Right lung (tissue), 10 donors: ENCODE measurements at places on chromosomes 2 and 18. TPM values are rescaled to one million over a fixed set of nuclear protein-coding genes. Genes with fewer than 3 reads are reported as not detected.

DNA sequence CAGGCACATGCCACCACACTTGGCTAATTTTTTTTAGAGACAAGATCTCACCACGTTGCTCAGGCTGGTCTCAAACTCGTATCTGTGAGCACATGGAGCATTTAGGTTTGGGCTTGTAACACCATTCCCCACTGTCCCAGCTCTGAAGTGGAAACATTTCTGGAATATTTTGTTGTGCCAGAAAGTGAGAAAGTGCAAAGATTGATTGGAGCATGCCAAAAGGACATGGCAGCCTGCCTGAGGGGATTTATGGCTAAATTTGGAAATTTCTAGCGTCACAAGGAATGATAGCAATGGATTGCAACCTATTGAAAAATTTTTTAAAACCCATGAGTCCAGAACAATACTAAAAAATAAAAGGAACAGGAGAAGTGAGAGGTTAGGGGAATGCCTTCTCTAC, 136.8 kb downstream of the ESCO1 start:
- no peak for DNase-seq

DNA sequence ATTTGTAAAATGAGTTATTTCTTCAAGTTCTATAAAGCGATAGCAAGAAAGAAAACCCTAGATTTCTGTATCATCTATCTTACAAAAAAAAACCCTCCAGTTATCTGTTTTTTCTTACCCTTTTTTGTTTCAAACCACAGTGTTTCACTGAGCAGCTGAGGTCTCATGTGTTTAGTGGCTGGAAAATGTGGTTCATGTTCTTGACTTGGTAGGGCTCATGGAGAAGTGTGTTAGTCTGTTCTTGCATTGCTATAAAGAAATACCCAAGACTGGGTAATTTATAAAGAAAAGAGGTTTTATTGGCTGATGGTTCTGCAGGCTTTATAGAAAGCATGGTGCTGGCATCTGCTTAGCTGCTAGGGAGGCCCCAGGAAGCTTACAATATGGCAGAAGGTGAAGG, 147.3 kb upstream of the NABP1 start:
- DNase-seq = no peak

- DNase-seq = no peak
Measured at GRCh38 chr18:58047556-58047882, 3.5 kb downstream of the NEDD4L start.

GRCh38 chr2:17815468-17816184, 634 bp upstream of the MSGN1 start:
- DNase-seq = no peak

DNA sequence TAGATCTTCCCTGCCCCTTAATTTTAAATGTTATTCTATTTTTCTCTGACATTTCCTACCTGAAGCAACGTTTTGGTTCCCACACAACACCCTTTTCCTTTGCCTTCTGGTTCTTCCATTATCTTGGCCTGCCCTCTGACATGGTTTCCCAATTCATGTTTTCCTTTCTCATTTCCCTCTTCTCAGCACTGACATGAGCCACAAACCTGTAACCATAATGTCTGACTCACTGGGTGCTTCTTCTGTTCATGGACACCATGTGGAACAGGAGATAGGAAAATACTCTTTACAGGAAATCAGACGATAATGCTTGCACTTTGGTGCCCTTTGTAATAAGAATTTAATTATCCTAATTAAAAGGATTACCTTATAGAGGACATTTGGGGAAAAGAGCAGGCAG, 142.0 kb downstream of the ZEB2 start:
- DNase-seq = no peak

GRCh38 chr2:239773228-239774141, 251.7 kb downstream of the NDUFA10 start:
- no peak for DNase-seq

GRCh38 chr18:12577848-12578247, 80.1 kb downstream of the SPIRE1 start:
- DNase-seq = no peak

DNA sequence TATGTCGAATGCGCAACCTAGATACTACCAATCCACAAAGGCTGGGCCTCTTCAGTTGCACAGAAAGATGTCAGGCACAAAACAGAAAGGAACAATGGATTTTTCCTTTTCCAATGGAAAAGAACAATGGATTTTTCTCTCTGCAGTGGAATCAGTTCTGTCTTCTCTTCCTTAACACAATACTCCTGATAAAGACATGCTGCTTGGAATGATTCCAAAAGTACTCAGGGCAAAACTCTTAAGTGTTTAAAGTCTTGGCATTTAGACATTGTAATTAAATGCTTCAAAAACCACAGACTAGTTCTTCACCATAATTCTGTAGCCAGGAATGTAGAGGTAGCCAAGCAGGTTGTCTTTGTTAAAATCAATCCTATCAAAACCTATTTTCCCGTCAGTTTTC, 46.7 kb upstream of the FLACC1 start:
- DNase-seq = no peak

DNA sequence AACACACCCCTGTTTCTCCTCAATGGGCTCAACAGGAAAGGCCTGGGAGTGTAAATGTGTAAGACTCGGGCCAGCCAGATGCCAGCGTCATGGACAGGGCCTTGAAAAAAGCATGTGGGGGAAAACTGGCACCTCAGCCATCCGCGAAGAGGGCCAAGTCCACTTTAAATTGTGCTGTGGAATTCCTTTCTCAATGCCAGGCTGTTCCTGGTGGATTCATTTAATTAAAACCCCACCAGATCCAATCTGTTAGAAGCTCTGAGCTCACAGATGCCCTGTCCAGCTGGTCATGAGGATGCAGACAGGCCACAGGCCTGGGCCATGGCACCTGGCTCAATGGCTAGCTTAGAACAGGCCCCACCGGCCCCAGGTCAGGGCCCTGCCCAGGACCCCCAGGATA, 24.8 kb downstream of the KCNK3 start:
- no peak for DNase-seq

DNA sequence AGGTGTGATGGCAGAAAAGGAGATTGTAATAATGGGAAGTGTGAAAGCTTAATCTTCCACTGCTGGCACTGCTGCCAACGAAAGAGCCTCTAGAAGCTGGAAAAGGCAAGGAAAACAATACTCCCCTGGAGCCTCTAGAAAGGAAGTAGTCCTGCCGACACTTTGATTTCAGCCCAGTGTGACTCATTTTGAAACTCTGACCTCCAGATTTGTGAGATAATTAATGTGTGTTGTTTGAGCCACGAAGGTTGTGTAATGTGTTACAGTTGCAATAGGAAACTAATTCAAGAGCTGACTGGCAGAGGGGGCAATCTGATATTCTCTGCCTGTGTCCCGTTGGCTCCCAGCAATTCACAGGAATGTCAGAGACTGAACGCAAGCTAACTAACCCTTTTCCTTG, 219.2 kb upstream of the UBE2E3 start:
- no peak for DNase-seq

DNA sequence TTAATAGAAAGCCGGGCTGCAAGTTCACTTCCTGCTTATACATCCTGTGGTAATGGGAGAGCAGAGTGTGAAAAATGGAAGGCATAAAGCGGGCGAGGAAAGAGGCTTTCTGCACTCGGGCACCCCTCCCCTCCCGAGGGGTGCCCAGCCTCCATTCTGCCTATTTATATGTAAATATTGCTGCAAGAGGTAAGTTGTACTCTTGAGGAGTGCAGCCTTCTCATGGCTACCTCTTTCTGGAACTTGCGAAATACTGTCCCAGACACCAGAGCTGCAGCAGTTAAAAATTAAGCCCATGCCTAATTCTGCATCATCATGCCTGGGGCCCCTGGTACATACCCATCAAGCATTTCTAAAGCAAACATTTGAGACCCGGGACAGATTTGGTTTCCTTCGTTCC, 156.0 kb downstream of the GBX2 start:
- no peak for DNase-seq

- no peak for DNase-seq
Measured at GRCh38 chr2:98886066-98886554, 49.9 kb downstream of the CRACDL start.

- no peak for DNase-seq
Measured at GRCh38 chr2:43008388-43008787, 216.0 kb upstream of the HAAO start.

- no peak for DNase-seq
Measured at GRCh38 chr2:124585277-124585676, 560.2 kb downstream of the CNTNAP5 start.

GRCh38 chr2:40037303-40037702, 258.2 kb upstream of the THUMPD2 start:
- DNase-seq = no peak

DNA sequence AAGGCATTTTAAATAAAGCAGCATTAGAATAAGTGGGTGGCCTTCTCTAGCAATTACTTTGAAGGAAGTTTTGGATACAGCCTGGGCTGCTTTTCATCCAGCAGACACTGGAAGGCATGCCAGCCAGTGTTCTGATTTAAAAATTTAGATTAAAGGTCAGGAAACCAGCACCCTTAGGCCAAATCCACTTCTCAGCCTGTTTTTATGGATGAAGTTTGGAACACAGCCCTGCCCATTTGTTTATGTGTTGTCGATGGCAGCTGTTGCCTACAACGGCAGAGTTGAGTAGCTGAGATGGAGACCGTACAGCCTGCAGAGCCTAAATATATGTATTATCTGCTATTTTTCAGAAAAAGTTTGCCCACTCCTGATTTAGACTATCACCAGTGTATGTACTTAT, 313.6 kb upstream of the ACVR2A start:
- peak; percentile 94 for DNase-seq

The TEKT4 gene
- polyA plus RNA-seq = 1.1 TPM

The MC4R gene
- 0.96 TPM for polyA plus RNA-seq

The CHST9 gene
- polyA plus RNA-seq = 2.9 TPM

The TTC32 gene
- polyA plus RNA-seq = 35.2 TPM

The ZNF512 gene
- 89.3 TPM for polyA plus RNA-seq

The DNPEP gene
- polyA plus RNA-seq = 48.3 TPM
